ENCODE measurements at places on chromosomes 1 and 21. TPM values are rescaled to one million over a fixed set of nuclear protein-coding genes. Genes with fewer than 3 reads are reported as not detected.

DNA sequence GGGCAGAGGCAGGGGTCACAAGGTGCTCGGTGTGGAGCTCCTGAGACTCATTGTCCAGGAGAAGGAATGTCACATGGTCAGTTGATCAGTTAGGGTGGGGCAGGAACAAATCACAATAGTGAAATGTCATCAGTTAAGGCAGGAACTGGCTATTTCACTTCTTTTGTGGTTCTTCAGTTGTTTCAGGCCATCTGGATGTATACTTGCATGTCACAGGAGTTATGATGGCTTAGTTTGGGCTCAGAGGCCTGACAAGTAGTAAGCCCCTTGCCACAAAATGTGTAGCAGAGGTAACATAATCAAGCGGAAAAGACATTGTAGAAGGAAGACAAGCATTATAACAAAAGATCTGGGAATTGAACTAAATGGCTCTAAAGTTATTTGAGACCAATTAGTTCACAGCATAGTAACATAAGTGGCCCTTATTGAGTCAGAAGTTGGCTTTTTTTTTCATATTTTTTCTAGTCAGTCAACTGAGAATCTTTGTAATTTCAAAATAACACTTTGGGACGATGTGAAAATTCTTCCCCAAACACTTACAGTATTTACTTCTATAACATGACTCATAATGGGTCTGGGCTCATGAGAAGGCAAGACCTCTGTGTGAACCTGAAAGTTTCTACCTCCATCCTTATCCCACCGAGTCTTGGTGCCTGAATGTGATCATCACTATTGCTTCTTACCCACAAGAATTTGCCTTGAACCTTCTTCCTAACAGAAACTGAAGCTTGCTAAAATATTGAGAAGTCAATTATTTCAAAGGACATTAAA lies 137.0 kb upstream of the DPT start:
- DNase-seq, result no peak

GRCh38 chr1:35659589-35659988 lies 18.3 kb upstream of the PSMB2 start:
- DNase-seq, result no peak

The ADAR gene
- total RNA-seq, result 118 TPM

DNA sequence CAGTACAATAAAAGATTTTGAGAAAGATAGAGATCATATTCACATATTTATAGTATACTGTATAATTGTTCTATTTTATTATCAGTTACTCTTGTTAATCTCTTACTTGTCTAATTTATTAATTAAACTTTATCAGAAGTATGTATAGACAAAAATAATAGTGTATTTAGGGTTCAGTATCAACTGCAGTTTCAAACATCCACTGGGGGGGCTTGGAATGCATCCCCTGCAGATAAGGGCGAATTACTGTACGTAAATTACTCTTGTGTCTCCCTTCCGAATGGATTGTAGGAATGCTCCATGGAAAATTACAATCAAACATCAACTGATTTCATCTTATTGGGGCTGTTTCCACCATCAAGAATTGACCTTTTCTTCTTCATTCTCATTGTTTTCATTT lies at the start of gene OR2L8:
Gene OR2L8, plus strand, starts transcription at position 301 of the 400 bp plus-strand sequence. Its CDS starts 0 bp downstream, at position 301.
- no peak for DNase-seq

GRCh38 chr1:195096051-195096521 lies 1512.2 kb downstream of the KCNT2 start:
- DNase-seq, result no peak

- no peak for DNase-seq
Observed at GRCh38 chr1:218436346-218436745, 91.2 kb downstream of the TGFB2 start.

The AVPR1B gene
- 3.8 TPM for total RNA-seq

DNA sequence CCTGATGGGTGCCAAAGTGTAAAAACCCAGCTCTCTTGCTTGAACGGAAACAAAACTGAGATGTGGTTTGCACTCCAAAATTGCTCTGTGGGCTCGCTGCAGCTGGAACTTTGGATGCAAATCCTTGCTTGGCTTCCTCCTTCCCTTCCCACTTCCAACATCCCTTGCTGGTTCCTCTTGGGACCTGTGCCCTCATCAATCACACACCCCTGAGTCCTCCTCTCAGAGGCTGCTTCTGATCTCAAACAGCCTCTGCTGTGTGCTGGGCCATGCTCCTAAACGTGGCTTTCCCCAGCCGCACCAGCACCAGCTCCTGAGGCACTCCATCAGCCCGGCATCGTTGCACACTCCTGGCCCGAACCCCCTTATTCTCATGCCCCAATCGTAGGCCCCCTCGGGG lies 124.3 kb upstream of the RAB4A start:
- DNase-seq, result no peak
